Foreskin keratinocyte (primary cell): ENCODE measurements at places on chromosomes 1 and 21. TPM values are rescaled to one million over a fixed set of nuclear protein-coding genes. Genes with fewer than 3 reads are reported as not detected.
A peak's percentile ranks its signal among the peaks of the same experiment; 100 is the strongest.

GRCh38 chr1:114468047-114468446 is 43.0 kb downstream of the TRIM33 start:
- no peak for DNase-seq

COL16A1 gene
- polyA plus RNA-seq: 74.3 and 80.3 TPM in 2 replicates

- no peak for DNase-seq
Measured at GRCh38 chr1:30407865-30408580, 315.4 kb downstream of the MATN1 start.

DNA sequence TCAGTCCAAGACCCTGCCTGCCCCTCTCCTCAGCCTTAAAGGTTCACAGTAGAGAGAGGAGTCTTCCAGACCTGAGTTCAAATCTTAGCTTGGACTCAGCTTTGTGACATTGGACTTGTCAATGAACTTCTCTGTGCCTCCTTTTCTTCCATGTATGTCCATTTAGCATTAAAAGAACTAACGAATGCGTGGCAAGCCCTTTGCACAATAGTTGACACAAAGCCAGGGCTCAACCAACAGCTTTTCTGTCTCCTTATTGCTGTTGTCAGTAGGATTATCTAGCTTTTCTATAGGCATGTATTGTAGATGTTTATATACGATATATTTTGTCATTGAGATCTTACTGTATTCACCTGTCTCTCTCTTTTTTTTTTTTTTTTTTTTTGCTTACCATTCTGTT is 450.8 kb downstream of the PTPRU start:
- no peak for DNase-seq

RPAP2 gene
- polyA plus RNA-seq: 12.4 and 14.6 TPM in 2 replicates

DNA sequence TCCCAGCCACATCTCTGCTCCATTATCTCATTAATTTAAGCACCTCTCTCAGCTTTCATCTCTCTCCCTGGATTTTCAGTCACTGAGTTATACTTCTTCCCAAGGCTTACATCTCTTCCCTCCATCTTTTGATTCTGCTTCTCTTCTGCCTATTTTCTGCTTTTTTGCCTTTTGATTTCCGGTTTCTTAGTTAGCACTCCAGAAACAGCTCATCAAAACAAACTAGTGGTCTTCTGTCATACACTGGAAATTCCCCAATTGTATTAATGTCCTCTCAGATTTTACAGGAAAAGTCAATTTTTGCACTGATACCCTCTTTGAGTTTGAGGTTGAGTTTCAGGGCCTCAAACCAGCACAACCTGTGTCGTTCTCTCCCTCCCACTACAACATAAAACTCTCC is 1.5 kb downstream of the LCE3E start:
- no peak for DNase-seq

- DNase-seq: no peak
Measured at GRCh38 chr1:214471458-214471857, 79.9 kb downstream of the PTPN14 start.

GRCh38 chr21:14773777-14774345 is 227.7 kb upstream of the SAMSN1 start:
- DNase-seq: peak; percentile 26

DNA sequence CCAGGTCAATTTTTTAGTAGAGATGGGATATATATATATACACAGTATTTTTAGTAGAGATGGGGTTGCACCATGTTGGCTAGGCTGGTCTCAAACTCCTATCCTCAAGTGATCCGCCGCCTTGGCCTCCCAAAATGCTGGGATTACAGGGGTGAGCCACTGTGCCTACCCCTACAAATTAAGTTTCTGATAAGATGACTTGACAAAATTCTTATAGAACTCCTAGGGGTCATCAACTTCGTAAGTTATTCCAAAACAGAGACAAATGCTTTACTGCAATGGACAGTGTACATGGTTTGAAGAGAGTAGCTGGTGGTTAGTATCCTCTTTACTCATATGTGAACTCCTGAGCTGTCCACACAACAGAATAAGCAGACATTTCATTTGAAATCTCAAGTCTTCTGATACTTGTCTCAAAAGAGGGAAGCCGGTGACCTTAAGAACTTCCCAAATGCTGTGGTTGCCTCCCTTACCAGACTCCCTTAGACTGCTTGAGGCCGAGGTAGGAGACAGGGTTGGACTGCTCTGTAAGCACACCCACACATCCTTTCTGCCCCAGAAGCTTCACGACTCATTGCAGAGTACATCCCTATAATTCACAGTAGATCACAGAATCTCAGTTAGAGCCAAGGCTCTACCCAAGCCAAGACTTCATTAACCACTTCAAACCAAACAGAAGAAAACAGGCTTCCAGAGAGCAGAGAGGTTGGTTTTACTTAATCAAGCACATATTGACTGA is 244.1 kb upstream of the IRF2BP2 start:
- DNase-seq: no peak

PRRX1 gene
- not detected in 2 replicates for polyA plus RNA-seq

- no peak for DNase-seq
Measured at GRCh38 chr1:202362212-202362611, 13.7 kb downstream of the PPP1R12B start.

TRAF3IP3 gene
- polyA plus RNA-seq: 0.01 TPM in 1 of 2 replicates, not detected in the other

GRCh38 chr1:205792961-205793673 is 17.8 kb upstream of the RAB29 start:
- DNase-seq: no peak

SPRR2B gene
- 0.21 TPM in 1 of 2 replicates, not detected in the other for polyA plus RNA-seq

- DNase-seq: peak; percentile 36
Measured at GRCh38 chr1:96596226-96596922, 125.2 kb upstream of the PTBP2 start.
